ENCODE measurements at places on chromosomes 2 and 18.

- DNase-seq: no peak
These were observed 455.9 kb upstream of the SOX11 start for GRCh38 chr2:5236249-5236648.

DNA sequence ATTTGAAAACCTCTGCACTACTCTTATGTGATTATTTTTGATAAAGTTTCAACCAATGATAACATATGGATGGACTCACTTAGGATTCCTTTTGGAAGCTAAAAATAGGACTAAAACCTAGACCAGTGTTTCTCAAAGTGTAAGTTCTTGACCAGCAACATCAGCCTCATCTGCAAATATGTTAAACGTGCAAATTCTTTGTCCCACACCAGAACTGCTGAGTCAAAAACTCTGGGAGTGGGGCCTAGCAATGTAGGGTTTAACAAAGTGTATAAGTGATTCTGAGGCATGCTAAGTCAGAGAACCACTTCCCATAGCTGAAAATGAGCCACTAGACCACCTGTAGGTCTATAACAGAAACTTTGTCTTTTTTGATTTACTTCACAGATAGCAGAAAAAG, 1247.2 kb upstream of the PIK3C3 start:
- DNase-seq: no peak

DNA sequence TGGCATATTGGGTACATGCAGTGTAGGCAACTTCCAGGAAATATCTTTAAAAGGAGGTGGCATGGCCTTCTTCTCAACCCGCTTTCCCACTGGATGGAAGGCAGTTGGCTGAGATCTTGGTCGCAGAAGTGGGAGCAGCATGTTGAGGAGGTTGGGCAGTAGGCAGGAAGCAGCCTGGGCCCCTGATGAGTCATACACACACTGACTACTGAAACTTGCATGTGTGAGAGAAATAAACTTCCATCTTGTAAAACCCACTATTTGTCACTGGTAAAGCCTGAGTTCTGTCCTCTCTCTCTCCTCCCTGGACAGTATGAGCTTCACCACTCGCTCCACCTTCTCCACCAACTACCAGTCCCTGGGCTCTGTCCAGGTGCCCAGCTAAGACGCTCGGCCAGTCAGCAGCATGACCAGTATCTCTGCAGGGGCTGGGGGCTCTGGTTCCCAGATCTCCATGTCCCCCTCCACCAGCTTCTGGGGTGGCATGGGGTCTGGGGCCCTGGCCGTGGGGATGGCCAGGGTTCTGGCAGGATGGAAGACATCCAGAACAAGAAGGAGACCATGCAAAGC, 233.8 kb upstream of the SPRED2 start:
- no peak for DNase-seq

- no peak for DNase-seq
These were observed 340.2 kb upstream of the HNRNPA3 start for GRCh38 chr2:176872406-176872805.

DNA sequence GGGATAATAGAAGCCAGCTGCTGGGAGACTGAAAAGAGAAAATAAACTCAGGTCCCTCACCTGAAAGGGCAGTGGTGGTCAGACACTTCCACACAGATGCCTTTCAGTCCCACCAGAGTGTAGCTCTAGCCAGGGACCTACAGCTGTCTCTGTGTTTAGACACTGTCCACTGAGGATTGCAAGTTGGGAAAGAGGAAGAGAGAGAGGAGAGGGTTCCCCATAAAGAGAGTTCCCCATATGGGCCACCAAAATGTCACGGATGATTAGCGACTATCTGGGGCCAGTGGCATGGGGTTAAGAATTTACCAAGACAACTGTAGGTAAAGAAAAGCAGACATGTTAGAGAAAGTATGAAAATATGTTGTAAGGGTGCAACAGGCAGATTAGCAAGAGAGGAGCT, 36.7 kb upstream of the SKA1 start:
- DNase-seq: no peak

- no peak for DNase-seq
These were observed 46.6 kb upstream of the ZBTB7C start for GRCh38 chr18:48455555-48456478.

GRCh38 chr18:68874361-68874760, 76.5 kb downstream of the CCDC102B start:
- no peak for DNase-seq
